ENCODE measurements at places on chromosomes 1 and 21.

DNA sequence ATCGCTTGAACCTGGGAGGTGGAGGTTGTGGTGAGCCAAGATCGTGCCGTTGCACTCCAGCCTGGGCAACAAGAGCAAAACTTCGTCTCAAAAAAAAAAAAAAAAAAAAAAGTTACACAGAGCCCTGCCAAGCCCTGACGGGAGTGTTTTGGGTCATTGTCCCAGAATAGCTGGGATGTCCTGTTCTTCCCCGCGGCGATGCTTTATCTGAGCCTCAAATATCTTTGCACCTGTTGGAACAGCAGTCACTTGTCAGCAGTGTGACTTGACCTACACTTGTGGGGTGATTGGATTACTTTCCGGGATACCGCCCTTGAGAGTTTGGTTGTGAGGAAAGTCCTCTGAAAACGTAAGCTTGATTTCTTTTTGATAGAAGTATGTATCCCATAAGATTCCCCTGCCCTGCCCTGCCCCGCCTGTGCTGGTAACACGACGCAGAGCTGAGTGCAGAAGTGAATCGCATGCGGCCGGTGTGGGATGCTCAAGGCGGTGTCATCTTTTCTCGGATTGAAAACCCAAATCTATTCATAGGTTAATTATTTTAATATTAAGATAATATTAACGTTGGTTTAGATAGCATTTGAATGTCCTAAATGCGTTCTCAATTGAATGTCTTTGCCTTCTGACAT is 50.9 kb downstream of the PCNT start:
- DNase-seq, result no peak

DNA sequence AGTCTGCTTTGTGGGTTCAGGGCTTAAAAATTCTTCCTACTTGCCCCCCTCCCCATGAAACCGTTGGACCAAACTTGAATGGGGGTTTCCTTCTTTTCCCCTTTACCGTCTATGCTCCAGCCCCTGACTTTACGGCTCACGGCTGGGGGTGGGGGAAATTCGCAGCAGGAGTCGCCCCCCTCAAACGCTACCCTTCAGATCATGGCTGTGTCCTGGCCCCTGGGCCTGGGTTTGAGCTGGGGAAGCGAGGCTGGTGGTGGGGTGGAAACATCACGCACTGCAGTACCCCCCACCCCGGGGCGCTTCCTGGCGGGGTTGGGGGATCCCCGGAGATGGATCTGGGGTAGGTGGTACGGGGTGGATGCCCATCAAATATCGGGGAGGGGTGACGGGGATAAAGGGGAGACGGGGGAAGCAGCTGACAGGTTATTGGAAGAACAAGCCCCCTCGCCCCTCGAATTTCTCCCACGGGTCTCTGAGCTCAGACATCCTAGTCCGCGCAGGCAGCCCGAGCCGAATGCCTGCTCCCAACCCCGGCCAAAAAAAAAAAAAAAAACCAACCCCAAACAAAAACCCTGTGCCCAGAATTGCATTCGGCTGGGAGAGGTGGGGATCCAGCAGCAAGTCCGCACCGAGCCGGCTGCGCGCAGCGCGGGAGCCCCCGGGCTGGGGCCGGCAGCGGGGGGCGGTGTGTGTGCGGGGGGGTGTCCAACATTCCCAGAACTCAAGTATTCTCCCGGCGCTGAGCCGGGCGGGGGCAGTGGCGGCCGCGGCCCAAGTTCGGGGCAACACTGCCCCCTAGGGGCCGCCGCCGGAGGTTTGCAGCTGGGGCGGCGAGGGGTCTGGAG is 59.0 kb upstream of the ACOT11 start:
- DNase-seq, result no peak

GRCh38 chr1:67952071-67952470 is 98.4 kb downstream of the DIRAS3 start:
- DNase-seq, result no peak

DNA sequence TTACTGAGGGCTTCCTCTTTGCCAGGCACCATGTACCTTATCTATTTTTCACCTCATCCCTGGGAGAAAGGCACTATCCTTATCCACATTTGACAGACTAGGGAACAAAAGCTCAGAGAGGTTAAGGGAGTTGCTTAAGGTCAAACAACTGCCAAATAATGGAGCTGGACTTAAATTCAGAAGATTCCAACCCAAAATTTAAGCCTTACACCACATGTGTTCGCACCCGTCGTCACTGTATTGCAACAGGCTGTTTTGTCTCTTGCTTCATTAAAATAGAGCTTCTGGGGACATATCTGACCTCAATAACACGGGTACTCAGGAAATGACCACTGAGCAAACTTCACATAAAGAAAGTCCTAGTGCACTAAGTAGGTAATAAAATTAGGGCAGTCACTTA is 62.0 kb downstream of the TRABD2B start:
- no peak for DNase-seq

DNA sequence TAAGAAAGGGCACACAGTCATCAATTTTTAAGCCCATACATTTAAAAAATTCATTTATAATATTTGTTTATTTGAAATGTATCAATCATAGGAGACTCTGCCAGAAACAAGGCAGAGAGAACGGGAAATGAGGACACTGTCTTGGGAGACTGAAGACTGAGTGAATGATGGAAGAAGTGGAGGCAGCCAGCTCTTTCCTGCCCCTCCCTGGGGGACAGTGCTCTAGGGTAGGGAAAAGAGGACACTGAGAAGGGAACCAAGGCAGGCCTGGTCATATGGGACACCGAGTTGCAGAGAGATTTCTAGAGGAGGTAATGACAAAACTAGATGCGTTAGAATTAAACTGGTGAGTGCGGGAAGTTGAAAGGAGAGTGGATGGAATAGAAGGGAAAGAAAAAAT is 31.6 kb downstream of the EEIG2 start:
- DNase-seq, result no peak

DNA sequence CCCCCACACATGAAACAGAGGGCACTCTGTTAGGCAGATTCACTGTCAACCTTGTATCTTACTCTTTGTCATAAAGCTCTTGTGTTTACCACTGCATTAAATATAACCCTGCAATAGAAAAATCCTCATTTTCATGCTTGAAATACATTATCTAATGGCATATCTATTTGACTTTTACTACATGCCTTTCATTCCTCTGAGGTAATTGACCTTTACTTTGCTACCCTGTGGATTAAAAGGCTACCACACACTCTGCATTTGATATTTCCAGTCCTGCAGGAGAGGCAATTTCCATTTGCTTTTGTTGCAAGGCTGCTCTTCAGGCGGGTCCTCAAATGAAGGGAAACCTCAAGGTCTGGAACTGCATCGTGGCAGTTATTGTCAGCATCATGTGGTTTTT is 238.0 kb downstream of the NTNG1 start:
- no peak for DNase-seq

All from cortex of kidney (tissue), 1 donor.